Stimulated activated CD8-positive, alpha-beta memory T cell treated with anti-CD3 and anti-CD28 coated beads, Interleukin-12 subunit alpha, Interleukin-12 subunit beta, amount 100 ng/mL, for 4 hours (primary cell): ENCODE measurements at places on chromosomes 3 and 15.

- DNase-seq: no peak
Measured at GRCh38 chr15:45641999-45642932, 7.4 kb downstream of the SQOR start.

GRCh38 chr3:61632568-61633175 lies 71.3 kb downstream of the PTPRG start:
- DNase-seq: no peak

- DNase-seq: no peak
Measured at GRCh38 chr3:169179321-169179720, 484.2 kb downstream of the MECOM start.

DNA sequence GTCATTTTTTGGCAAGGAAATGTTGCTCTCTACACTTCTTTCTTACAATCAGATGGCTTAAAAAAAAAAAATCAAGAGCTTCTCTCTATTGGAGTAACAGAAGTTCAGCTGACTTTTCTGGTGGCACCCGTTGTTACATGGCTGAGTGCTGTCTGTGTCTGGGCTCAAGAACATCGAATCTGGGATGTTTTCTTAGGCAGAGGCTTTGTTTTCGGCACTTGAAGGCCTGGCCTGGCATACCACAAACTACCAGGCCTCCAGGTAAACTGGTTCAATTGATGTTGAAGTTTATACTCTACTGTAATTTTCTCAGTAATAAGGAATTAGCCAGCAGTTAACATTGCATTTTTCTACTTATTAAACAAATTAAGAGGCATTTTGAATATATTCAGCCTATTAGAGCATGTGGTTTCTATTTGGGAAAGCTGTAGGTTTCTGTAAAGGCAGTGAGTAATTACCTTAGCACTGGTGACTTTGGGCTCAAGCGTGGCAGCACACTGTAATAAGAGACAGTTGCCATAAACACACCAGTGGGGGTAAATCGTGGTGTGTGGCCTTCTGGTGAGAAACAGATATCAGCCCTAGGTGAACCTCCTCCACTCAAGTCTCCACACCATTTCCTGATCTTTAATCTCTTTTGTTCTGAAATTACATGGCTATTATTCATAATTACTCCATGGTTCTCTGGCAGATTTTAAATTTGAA lies 544.7 kb downstream of the MECOM start:
- no peak for DNase-seq

DNA sequence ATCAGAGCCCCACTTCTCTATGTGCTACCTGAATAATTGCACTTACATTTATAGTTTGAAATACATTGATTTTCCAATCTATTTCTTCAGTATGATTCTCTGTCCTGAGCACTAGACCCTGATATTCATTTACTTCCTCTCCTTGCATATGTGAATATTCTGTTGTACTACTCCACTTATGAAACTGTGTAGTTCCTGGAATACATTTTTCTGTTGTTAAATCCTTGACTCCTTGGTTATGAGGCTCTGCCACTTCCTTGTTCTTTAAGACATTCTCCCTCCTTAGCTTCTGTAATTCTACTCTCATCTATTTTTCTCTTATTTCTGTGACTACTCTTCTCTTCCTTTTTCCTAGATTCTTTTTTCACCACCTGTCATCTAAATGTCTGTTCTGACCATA lies 12.9 kb upstream of the MGA start:
- no peak for DNase-seq

DNA sequence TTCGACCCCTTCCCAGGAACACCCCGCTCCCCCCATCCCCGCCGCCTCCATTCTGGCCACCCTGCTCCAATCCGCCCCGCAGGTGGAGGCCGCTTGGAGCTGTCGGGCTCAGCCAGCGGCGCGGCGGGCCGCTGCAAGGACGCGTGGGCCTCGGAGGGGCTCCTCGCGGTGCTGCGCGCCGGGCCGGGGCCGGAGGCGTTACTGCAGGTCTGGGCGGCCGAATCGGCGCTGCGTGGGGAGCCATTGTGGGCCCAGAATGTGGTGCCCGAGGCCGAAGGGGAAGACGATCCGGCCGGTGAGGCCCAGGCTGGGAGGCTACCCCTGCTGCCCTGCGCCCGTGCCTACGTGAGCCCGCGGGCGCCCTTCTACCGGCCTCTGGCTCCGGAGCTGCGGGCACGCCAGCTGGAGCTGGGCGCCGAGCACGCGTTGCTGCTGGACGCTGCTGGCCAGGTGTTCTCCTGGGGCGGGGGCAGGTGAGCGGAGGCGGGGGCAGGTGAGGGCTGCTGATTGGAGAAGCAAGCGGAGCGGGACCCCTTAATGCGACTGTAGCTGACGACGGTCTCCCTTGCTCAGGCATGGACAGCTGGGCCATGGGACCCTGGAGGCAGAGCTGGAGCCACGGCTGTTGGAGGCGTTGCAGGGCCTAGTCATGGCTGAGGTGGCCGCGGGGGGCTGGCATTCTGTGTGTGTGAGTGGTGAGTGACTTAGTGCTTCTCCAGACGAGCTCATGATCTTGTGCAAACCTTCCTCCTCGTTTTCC lies 2.5 kb downstream of the RCCD1 start:
- DNase-seq: no peak

- no peak for DNase-seq
Measured at GRCh38 chr3:37773911-37774310, 87.8 kb upstream of the CTDSPL start.

DNA sequence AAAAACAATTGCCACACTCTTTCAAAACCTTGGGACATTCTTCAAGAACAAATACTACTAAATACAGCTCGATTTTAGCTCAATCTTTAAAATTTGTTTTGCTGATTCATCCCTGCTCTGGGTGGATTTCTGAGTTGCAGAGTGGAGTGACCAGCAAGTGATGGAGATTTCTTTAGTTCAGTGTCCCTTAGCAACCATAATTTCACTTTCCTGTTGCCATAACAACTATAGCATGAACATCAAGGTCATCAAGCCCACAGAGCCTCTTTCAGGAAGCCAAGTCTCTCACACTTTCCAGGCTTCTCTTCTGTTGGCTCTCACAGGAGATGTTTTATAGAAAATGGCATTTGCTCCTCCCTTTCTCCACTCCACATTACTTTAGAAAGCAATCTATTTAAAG lies 597.2 kb upstream of the ADAMTS9 start:
- DNase-seq: no peak

- no peak for DNase-seq
Measured at GRCh38 chr3:98994128-98994762, 92.8 kb upstream of the DCBLD2 start.

- no peak for DNase-seq
Measured at GRCh38 chr15:39934397-39935071, 619 bp downstream of the EIF2AK4 start.

DNA sequence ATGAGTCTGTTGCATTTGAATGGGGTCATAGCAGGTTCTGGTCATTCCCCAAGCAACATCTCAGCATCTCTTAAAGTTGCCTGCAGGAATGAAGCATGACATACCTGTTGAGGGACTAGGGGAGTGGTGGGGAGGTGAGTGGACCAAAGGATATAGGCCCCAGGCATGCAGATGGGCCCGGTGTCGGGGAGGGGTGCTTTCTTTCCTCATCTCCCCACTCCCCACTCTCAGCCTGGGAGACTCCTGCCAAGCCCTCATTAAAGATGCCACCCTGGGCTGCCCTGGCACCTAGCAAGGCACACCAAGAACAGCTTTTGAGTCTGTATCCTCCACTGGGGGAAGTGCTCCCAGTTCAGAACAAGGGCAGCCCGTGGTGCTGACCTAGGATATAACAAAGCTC lies 54.2 kb downstream of the GRIP2 start:
- DNase-seq: no peak

DNA sequence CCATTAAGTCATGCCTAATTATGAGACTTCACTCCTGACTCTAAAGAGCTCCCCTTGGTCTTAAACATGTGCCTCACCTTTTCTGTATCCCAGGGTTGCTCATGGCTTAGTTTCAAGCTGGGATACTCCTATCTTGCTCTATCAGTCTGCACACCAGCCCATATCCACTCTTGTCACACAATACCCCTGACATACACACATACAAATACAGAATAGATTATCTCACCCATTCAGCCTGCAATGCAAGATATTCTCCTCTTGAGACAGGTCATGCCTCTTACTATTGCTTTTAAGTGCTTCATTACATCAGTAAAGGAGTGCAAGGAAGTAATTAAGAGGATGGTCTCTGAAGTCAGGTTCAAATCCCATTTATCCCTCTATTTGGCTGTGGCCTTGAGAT lies 587.3 kb downstream of the IGSF11 start:
- DNase-seq: no peak

- no peak for DNase-seq
Measured at GRCh38 chr3:163438760-163439159, 1639.5 kb downstream of the SI start.

- no peak for DNase-seq
Measured at GRCh38 chr3:170092907-170093306, 55.1 kb downstream of the GPR160 start.

GRCh38 chr3:121493431-121493830 lies 52.4 kb downstream of the POLQ start:
- no peak for DNase-seq

DNA sequence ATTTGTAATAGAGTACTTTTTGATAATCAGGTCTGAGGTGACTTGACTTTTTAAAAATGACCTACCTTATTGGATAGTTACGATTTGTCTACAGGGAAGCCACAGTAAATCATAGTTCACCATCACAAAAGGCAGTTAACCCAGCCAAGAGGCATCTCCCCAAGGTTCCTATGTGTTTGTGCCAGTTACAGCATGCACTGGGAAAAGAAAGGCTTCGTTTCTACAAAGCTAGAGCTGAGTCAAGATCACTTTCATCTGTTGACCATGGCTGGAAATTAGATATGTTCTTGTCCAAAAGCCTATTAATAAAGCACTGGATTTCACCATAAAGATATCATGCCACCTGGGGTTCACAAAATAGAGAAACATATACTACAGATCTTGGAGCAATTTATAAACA lies 139.9 kb downstream of the GREM1 start:
- DNase-seq: no peak

DNA sequence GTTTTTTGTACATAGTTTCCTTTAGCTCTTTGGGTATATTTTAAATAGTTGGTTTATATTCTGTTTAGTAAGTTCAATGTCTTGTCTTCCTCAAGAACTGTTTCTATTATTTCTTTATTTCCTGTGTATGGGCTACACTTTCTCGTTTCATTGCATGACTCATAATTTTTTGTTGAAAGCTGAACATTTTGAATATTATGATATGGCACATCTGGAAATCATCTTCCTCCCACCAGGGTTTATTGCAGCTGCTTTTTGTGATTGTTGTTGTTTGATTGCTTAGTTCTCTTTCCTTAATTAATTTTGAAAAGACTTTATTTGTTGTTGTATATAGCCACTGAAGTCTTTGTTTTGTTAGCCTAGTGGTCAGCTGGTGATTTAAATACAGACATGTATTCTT lies 43.8 kb downstream of the LSM3 start:
- DNase-seq: no peak

DNA sequence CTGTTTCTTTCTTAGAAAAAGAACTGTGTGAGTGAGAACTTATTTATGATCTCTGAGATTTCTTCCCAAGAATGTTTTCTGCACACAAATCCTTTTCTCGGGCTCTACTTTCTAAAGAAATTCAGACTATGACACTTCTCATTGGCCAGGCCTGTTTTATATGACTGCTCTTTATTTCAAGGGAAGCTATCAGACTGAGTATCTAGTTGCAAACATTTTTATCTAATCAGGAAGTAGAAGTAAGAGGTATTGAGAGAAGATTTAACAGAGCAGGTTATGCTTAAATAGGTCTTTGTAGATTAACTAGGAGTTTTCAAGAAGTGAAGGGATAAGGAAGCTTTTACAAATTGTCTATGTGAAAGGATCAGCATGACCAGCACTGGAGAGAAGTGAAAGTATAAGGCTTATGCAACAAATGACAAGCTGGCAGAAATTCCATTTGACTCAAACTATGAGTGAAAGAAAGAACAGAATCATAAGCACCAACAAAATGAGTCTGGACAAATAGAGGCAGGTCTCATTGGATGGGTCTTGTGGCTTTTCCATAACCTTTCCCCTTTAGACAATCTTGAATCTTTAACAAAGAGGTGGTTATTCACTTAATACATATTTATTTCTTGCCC lies 71.9 kb upstream of the CHL1 start:
- no peak for DNase-seq

DNA sequence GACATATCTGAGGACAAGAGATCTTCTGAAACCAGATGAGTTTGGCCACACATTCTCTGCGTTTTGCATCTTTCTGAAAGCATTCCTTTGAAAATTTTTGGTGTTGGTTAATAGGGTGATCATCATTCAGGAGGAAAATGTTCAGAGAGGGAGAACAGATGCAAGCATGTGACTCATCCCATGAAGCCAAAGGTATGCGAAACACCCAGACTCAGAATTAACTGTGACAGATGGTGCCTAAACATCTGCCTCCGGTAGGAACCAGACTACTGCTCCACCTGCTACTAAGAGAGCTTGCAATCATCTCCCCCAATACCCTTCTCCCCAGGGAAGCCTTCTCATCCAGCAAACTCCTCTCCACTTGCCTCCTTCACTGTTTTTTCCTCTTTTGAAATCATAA lies 46.2 kb downstream of the TRIM69 start:
- no peak for DNase-seq

DNA sequence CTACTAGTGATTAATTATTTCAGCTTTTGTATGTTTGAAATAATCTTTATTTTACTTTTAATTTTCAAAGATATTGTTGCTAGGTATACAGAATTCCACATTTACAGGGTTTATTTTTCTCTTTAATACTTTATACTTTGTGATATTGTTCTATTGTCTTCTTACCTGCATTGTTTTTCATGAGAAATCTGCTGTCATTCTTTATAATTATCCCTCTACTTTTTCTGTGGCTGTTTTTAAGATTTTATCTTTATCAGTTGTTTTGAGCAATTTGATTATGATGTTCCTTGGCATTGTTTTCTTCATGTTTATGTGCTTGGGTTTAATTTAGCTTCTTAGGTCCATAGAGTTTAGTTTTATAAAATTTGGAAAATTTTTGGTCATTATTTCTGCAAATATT lies 168.6 kb downstream of the DTWD1 start:
- DNase-seq: no peak

DNA sequence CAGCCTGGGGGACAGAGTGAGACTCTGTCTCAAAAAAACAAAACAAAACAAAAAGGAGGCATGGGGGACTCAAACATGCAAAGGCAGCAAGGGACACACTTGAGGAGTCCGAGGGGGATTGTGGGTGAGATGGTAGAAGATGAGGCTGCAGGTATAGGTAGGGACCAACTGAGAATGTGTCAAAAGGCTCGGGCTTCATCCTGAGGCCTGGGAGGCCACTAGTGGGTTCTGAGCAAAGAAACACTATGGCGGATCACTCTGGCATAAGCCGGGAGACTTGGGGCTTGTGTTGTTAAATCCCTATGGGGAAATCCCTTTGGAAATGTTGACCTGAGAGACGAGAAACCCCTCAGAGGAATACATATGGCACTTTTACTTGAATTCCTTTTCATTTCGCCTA lies 21.2 kb downstream of the ZNF710 start:
- DNase-seq: no peak

DNA sequence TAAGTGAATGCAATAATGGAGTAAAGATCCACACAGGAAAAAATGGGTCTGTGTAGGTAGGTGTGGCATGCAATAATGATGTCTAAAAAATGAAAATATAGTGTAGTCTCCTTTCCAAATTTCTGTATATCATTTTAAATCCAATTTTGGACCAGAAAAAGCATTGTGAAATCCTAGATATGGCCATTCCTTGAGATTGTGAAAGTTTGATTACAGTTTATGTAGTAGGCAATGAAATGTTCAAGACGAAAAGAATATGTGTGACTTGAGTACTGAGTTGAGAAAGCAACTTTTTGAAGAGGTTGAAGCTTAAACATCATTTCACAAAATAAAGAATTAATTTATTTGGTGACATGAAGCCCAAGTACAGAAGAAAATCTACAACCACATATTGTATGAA lies 698.7 kb downstream of the EPHA3 start:
- no peak for DNase-seq

GRCh38 chr3:184740509-184741258 lies 28.8 kb upstream of the MAGEF1 start:
- no peak for DNase-seq
